ENCODE measurements at places on chromosomes 7 and 10. TPM values are rescaled to one million over a fixed set of nuclear protein-coding genes. Genes with fewer than 3 reads are reported as not detected.

GRCh38 chr7:76066716-76067503, 19.0 kb downstream of the MDH2 start:
- DNase-seq: no peak

DNA sequence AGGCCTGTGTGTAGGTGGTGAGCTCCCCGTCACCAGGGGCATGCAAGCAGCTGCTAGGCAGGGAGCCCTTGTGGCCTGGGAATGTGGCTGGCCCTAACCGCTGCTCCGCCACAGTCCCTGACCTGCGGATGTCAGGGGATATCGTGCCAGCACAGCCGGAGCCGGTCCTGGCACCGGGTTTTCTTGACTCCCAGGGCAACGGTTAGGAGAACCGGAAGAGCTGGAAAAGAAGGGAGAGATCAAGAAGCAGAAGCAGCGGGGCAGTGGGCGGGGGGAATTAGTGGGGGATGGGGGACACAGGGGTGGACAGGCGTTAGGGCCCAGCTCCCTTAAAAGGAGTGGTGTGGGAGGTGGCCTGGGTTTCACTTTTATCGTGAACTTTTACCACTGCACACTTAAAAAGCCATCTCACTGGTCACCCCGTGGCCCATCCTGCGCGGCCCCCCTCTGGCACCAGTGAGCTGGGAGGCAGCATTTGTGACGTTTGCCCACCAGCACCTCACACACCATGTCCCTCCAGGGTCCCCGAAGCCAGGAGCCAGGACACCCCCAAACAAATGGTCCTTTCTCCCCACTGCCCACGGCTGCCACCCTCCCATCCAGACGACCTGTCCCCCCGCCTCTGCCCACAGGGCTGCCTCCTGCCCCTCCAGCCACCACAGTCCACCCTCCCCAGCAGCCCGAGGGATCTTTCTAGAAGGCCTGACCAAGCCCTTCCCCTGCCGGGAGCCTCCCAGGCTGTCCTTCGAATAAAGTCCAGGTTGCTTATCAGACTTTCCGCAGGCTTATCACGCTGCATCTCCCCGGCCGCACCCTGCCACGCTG, 1.8 kb upstream of the MICALL2 start:
- peak; percentile 82 for DNase-seq

DNA sequence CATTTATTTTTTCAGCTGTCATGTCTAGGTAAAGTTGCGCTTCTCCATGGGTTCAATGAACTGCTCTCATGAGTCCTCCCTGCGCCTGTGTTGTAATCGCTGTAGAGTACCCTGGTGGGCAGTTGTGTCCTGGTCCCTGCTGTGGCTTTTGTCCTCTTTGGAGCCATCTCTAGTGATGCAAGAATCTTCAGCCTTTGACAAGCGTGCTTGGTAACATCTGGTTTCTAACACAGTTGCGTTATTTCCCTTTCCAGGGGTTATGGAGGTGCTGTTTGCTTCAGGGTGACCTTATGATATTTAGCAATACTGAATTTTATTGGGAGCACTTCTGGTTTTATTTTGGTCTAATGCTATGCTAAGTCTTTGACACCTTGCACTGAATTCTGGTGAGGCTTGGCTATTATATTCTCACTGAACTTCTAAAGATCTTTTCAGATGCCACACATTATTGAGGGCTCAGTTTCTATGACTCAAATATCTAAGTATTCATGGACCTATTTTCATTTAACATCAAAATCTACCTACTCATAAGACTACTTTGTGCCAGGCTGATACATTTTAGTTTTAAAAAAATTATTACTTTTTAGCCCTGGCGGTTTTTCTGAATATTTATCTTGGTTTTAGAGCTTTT, 88.6 kb downstream of the FANK1 start:
- no peak for DNase-seq

GRCh38 chr7:130365511-130366441, 14.5 kb upstream of the CPA1 start:
- peak; percentile 86 for DNase-seq

DNA sequence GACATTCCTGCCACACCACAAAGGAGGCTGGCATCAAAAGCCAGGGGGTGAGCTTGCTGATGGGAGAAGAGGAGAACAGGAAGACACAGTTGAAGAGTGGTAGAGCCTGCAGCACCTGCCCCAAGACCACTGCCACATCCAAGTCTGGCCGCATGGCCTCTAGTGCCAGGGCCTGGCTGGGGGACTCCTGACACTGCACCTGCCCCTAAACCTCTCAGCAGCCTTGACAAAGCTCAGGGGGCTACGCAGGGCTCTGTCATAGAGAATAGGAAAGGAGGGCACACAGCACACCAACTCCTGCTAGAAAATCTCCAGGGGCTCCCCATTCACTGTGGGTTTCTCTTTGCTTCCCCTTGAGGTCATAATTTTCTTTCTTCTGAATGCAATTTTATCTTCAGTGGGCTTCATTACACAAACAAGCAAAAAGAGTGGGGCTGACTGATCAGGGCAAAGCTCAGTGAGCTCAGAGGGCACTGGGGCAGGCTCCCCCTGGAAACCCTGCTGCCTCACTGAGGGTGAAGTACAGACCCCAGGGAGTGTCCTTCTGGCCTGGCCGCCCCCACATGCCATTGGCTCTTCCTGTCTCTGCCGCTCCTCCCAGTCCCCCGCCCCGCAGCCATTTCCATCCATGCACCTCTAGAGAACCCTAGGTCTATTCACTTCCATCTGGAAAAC, 37.2 kb downstream of the VOPP1 start:
- peak; percentile 68 for DNase-seq

GRCh38 chr10:125538947-125539731, 143.8 kb downstream of the TEX36 start:
- DNase-seq: peak; percentile 66

Gene FASTK
- 90.4 TPM for polyA plus RNA-seq

Gene PNPLA8
- polyA plus RNA-seq: 24.1 TPM

Gene PYROXD2
- polyA plus RNA-seq: 14.4 TPM

GRCh38 chr10:27052656-27053055, 47.6 kb downstream of the ANKRD26 start:
- DNase-seq: no peak

DNA sequence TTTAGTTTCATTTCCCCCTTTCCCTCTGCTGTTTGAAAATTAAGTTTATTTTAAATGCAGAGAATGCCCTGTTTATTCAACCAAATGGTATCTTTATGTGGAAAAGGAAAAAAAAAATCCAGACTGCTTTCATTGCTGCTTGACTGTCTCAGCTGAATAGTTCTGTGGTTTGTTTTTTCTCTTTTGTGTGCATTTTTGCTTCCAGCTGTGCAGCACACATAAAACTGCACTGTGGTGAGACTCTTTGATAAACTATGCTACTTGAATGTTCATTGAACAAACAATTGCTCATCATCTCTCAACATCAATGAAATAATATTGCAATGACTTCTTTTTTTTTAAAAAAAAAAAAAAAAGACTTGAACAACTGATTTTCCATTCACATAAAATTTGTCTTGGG, 78.6 kb upstream of the GLI3 start:
- no peak for DNase-seq

GRCh38 chr10:112589081-112589480, 142.1 kb downstream of the VTI1A start:
- DNase-seq: no peak

DNA sequence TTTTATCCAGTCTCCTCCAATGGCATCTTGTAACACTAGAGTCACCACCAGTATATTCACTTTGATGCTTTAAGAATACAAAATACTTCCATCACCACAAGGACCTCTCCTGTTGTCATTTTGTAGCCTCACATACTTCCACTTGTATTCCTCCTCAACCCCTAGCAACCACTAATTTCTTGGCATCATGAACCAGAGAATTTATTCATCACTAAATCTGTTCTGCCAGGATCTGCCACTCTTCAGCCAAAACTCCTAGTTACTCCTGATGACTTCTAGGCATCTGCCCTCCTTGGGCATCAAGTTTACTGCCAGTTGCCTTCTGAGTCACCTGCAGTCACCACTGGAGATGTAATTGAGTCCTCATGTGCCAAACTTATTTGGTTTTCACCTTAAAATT, 906.8 kb downstream of the CNTNAP2 start:
- no peak for DNase-seq

Gene PRR15
- 70.8 TPM for polyA plus RNA-seq

Gene PARD3
- polyA plus RNA-seq: 25.5 TPM

- DNase-seq: no peak
These were observed 5.8 kb upstream of the AEBP1 start for GRCh38 chr7:44098092-44099068.

Gene AVPI1
- polyA plus RNA-seq: 56.5 TPM

- peak; percentile 57 for DNase-seq
These were observed 5.0 kb downstream of the MXI1 start for GRCh38 chr10:110212119-110213006.

- DNase-seq: no peak
These were observed 15.6 kb downstream of the CPED1 start for GRCh38 chr7:121003986-121004685.

DNA sequence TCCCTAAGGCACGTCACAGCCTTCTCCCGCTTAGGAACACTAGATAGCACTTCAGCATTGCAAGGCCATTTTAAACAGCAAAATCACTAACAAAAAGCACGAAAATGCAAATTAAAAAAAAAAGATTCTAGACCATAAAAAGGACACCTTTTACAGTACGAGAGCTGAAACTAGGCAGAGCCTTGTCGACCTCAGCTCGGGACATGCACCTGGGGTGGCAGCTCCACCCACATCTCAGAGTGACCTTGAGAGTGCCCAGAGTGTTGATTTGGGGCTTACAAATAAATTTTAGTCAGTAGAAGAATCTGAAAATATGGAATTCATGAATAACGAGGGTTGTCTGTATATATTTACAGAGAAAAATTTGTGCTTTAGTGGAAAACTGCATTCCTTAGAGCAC, 1.1 kb downstream of the MRPS24 start:
- DNase-seq: no peak

Measured in large intestine (tissue), 12 donors.